Retina (tissue), 1 donor: ENCODE measurements at places on chromosomes 6 and 20.

- peak; percentile 36 for DNase-seq
These were observed 346.8 kb upstream of the POU3F2 start for GRCh38 chr6:98487612-98488011.

- DNase-seq = no peak
These were observed 35.8 kb upstream of the NOX3 start for GRCh38 chr6:155491421-155491820.

DNA sequence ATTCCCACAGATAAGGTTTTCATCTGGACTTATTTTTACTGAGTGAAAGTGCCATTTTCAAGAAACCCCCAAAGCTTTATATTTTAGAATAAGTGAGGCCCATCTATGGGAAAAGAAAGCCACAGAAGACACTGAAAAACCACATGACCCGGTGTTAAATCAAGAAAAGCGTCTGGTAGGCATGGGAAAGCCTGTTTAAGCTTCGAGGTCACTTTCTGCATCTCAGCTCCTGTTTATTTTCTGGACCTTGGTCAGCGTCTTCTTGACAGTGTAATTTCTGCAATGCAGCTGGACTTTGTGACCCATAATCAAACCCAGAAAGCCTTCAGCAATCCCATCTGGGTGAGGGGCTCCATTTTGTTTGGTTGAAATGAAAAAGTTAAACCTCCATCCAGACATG, 59.6 kb upstream of the NEDD9 start:
- no peak for DNase-seq

- DNase-seq = no peak
These were observed 179.1 kb downstream of the COL19A1 start for GRCh38 chr6:70045413-70045812.

GRCh38 chr20:3213226-3213625, 3.9 kb downstream of the ITPA start:
- no peak for DNase-seq

DNA sequence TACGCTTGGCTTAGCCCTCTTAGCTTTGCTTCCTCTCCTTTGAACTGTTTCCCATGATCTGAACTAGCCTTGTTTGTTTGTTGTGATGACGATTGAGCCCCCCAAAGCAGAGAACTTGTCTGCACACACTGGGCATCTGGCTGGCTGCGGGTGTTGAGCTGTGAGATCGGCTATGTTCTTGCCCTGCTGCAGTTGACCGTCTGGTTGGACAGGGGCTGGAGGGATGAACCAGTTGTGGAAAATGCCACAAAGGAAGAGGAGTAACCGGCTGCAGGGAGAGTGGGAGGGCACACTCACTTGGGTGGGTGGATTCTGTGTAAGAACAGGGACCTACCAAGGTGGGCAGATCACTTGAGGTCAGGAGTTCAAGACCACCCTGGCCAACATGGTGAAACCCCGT, 12.4 kb upstream of the RSPO4 start:
- no peak for DNase-seq
